Erythroblast (primary cell): ENCODE measurements at places on chromosomes 16 and 17.
A peak's percentile ranks its signal among the peaks of the same experiment; 100 is the strongest.

- no peak for DNase-seq
Measured at GRCh38 chr17:77049440-77049839, 91.3 kb upstream of the SEC14L1 start.

DNA sequence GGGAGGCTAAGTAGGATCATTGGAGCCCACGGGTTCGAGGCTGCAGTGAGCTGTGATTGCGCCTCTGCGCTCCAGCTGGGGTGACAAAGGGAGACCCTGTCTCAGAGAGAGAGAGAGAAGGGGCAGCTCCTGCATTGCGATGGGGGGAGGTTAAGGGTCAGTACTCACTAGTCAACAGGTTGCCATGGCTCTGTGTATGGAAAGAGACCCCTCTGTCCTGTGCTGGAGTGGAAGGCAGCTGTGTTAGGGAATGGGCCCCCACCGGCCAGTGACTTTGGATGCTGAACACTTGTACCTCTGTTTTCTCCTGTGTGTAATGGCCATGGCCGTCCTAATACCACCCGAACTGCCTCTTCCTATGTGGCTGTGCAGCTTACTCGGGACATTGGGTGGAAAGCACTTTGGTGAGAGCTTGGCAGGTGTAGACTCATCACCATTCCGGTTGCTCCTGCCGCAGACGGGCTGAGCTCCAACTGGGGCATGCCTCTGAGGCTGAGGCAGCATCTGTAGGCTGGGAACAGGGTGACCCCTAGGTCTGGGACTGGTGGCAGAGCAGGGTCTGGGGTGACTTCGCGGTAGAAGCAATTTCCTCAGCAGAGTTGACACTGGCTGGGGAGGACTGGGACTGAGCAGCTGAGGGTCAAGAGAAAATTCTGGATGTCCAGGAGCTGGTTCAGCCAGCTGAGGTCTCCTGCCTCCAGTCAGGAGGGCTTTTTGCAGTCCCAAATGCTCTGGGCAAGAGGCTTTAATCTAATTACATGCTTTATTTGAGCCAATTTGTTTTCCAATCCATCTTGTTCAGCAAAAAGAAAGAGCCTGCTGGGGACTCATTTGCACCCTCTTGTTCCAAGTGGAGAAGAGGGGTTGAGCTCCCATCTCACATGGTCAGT is 184.5 kb downstream of the NTN1 start:
- no peak for DNase-seq

DNA sequence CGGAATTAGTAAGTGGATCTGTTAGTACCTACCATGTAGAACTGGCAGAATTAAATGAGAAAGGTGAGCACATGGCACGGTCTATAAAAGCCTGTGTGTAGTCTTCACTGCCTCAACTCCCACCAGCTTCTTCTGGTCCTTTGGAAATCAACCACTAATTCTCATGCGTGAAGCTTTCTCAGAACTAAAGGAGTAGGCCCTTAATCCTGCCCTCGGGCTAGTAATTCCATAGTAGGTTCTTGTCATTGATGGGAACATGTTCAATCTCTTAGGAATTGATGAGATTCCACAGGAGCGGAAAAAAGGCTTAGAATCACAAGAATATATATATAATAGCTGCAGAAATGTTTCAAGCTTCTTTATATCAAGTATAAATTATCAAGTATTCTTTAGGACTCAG is 21.7 kb downstream of the CDR2 start:
- DNase-seq: no peak

DNA sequence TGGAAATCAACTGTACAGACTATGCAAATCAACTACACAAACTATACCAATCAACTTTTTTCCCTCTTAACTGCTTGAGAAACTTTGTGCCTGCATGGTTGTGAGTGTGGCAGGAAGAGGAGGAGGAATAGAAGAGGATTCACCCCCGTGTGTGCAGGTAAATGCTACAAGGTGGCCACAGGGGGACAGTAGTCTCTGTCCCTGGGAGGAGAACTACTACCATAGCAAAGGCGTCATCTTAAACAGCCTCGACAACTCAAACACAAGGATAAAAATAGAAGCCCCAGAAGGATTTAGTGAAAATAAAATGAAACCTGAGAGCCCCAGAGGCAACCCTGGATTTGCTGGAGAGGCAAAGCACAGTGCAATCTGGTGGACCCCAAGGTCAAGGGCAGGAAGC is 199.5 kb upstream of the DYNLRB2 start:
- no peak for DNase-seq

DNA sequence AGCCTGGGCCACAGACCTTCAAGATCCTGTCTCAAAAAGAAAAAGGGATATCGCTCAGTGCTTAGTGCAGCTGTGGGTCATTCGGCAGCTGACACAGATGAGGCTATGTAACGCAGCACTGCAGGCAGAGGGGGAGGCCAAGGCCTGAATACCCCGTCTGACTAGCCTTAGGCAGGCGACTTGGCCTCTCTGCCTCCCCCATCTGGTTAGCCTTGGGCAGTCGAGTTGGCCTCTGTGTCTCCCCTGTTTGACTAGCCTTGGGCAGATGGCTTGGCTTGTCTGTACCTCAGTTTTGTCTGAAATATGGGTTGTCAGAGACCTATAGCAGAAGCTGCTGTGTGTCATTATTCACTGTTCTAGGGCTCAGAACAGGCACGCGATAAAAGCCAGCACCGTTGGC is 10.0 kb downstream of the SPATA33 start:
- DNase-seq: no peak

DNA sequence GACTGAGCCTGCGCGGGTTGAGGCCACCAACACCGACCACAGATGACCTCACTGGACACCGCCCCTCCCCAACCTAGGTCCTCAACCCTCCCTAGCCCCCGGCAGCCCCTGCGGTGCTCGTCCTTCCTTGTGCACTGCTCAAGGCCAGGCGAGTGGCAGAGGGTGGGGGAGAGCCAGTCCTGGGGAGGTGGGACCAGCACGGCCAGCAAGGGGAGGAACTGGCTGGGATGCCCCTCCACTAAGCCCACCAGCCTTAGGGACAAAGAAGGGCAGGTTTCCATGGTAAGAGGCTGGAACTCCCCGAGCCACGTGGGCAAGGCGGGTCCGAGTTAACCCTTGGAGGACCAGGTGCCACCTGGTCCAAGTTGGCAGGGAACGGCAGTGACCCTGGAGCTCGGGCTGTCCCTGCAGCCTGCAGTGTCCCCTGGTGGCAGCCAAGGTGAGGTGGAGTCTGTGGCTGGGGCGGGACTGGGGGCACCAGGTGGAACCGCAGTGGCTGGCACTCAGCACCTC is 9.2 kb downstream of the FSCN2 start:
- peak; percentile 50 for DNase-seq

DNA sequence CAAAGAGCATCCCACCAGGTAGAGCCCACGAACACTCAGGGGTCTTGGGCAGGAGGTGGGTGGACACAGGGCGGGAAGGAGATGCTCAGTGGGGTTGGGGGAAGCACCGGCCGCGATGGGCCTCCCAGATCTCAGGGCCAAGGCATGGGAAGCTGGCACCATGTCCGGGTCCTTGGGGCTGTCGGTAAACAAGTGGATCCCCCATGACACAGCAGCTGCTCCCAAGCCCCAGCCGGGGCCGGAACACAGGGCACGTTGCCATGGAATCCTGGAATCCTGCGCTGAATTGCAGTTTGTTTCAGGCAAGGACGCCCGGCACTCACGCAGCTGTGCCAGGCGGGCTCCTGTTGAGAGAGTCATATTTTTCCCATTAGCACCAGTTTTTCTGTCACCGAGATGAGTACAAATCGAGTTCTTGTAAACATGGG is 23.0 kb upstream of the CHMP6 start:
- DNase-seq: no peak

DNA sequence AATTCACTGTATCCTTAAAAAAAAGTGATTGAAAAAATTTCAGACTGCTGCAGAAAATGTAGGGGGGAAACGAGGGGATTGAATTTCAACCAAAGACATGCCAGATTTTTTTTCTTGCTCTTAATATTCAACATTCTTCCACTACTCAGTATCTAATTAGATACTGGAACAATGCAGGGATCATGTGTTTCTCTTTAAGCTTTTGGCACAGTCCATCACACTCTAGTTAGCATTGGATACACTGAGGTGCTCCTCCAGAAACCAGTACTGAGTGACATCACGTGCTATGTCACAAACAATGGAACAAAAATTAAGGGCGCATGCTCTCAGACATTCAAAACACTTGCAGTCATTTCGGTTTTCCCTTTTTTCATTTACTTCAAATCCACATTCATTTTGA is 298.6 kb upstream of the PSMD7 start:
- DNase-seq: no peak

GRCh38 chr17:76104896-76105231 is 1.3 kb upstream of the EXOC7 start:
- DNase-seq: no peak

- no peak for DNase-seq
Measured at GRCh38 chr16:5463820-5464219, 366.2 kb upstream of the EEF2KMT start.

DNA sequence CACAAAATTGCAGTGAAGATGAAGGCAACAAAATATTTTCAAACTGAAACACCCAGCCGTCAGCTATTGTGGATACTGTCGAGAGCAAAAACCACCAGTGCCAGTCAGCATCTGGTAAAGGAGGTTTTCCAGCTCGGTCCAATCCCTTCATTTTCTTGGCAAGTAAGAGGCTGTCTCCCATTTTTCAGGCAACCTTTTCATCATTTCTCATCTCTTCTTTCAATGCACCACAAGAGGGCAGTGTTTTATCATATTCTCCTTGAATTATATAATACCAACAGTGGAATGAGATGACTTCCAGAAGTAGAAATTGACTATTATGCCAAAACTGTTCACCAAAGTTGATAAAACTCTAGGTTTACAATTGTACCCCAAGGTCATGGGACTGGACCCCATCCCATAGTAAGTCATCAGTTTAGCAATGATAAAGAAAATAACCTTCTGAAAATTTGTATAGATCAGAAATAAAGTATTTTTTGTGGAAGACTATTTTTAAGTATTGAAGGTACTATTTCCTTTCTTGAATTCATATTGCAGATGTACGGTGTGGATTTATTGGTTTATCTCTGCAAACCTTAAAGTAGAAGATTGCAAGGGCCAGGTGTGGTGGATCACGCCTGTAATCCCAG is 16.8 kb downstream of the NQO1 start:
- DNase-seq: peak; percentile 76

- peak; percentile 62 for DNase-seq
Measured at GRCh38 chr17:28811651-28812090, 30.9 kb downstream of the FAM222B start.

GRCh38 chr17:12821376-12821940 is 32.2 kb downstream of the ARHGAP44 start:
- no peak for DNase-seq

GRCh38 chr16:78075800-78076199 is 23.7 kb upstream of the WWOX start:
- no peak for DNase-seq

GRCh38 chr16:14309001-14309886 is 238.1 kb downstream of the MRTFB start:
- DNase-seq: no peak

GRCh38 chr17:66750781-66751543 is 84.0 kb upstream of the CACNG5 start:
- DNase-seq: no peak

- DNase-seq: no peak
Measured at GRCh38 chr17:81427173-81428120, 32.2 kb downstream of the BAHCC1 start.

DNA sequence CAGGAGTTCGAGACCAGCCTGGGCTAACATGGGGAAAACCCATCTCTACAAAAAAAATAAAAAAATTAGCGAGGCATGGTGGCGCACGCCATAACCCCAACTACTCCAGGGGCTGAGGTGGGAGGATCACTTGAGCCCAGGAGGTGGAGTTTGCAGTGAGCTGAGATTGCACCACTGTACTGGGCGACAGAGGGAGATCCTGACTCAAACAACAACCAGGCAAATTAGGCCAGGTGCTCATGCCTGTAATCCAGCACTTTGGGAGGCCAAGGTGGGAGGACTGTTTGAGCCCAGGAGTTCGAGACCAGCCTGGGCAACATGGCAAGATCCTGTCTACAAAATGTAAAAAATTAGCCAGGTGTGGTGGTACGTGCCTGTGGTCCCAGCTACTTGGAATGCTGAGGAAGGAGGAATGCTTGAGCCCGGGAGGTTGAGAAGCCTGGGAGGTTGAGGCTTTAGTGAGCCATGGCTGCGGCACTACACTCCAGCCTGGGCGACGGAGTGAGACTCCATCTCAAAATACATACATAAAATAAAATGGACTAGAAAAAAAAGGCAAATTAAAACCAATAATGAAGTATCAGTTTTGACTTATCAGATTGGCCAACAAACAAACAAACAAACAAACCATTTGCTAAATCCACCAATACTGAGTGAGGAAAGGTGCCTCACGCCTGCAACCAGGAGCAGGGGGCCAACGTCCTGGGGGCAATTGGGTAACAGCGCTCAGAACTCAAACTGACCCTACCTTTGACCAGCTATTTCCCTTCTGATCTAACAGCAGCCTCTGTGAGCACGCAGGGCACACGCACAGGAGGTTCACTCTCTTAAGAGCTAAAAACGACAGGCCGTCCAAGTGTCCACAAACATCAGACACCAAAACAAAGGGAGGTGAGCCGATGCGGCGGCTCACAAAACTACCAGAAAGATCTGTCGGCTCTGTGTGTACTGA is 19.4 kb upstream of the FASN start:
- no peak for DNase-seq
